ENCODE measurements at places on chromosomes 16 and 17.

DNA sequence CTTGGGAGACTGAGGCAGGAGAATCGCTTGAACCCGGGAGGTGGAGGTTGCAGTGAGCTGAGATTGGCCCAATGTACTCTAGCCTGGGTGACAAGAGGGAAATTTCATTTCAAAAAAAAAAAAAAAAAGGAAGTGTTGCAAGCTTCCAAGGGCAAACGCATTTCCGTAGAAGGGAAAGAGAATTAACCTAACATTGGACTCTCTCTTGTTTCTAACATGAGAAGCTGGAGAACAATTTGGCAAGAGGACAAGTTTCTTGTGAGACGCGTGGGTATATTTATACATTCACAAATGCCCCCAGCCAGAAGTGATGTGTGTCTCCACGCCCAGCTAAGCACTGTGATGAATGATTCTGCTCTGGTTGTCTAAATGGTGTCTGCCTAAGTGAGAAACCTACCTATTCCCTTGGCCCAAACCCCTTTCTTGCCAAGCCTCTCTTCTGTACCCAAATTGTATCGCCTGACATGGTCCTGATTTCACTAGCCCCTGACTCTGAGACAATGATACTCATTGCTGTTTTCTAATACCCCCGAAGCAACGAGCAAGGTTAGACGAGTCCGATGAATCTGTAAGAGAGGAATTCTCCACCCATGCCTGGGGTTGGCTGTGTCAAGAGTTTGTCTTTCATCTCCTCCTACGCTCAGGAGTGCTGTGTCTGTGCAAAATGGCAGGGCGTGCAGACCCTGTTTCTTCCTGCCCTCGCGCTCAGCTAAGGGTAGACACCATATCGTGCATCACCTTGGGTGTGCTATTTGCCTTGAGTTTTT, 14.2 kb upstream of the ST6GALNAC2 start:
- DNase-seq: no peak

- DNase-seq: no peak
Observed at GRCh38 chr16:82699260-82699659, 72.5 kb downstream of the CDH13 start.

DNA sequence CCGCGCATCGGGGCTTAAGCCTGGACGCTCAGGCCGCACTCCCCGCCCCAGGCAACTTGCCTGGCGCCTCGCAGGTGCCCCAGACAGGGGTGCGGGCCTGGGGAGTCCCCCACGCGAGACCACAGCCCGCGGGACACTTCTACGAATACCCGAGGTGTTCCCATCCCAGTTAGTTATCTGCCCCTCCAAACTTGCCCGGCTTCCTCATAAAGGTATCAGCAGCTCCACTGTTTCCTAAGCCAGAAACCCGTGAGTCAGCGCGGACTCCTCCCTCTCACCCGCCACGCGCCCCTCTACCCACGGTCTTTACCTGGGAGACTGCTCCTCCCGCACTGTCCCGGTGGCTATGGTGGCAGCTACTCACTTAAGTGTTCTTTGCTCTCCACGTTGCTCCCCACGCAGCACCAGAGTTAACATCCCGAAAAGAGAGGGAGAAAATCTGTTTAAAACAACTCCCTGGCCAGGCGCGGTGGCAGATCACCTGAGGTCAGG, 1.0 kb upstream of the CREBBP start:
- no peak for DNase-seq

GRCh38 chr17:78764871-78765270, 17.2 kb downstream of the CYTH1 start:
- DNase-seq: no peak

- DNase-seq: no peak
Observed at GRCh38 chr16:75304521-75305363, 53.3 kb upstream of the BCAR1 start.

DNA sequence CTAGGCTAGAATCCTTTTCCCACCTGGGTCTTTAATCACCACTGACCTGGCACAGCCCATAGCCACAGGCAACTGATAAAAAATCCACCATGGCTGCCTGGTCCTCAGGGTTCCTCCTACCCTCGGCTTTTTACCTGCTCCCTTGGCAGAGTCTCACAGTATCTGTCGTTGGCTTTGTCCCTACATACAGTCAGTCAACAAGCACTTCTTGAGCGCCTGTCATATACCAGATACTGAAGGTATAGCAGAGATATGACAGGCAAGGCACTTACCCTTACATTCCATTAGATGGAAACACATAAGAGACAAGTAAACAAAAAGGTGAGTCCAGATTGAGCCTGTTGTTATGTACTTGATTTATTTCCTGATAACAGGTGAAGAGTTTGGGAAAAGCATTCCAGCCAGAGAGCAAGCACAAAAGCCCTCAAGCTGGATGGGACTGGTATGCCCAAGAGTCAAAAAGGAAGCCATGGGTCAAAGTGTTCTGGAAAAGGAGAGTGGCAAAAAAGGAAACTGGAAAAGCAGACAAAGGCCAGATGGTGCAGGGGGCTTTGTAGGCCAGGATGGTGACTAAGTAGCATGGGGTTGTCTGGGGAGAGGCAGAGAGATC, 247.0 kb downstream of the CHD9NB start:
- DNase-seq: no peak

Data from stimulated activated CD4-positive, alpha-beta T cell treated with anti-CD3 and anti-CD28 coated beads, TNF-alpha, amount 100 ng/mL, for 1 hour (primary cell).